ENCODE measurements at places on chromosomes 6 and 20. TPM values are rescaled to one million over a fixed set of nuclear protein-coding genes. Genes with fewer than 3 reads are reported as not detected.

The KCNQ2 gene
- polyA plus RNA-seq: not detected

- DNase-seq: peak; percentile 90
Measured at GRCh38 chr6:42197555-42198362, 3.0 kb upstream of the GUCA1B start.

The PKHD1 gene
- not detected for polyA plus RNA-seq

- peak; percentile 62 for DNase-seq
Measured at GRCh38 chr20:44215125-44215524, 4.6 kb upstream of the OSER1 start.

DNA sequence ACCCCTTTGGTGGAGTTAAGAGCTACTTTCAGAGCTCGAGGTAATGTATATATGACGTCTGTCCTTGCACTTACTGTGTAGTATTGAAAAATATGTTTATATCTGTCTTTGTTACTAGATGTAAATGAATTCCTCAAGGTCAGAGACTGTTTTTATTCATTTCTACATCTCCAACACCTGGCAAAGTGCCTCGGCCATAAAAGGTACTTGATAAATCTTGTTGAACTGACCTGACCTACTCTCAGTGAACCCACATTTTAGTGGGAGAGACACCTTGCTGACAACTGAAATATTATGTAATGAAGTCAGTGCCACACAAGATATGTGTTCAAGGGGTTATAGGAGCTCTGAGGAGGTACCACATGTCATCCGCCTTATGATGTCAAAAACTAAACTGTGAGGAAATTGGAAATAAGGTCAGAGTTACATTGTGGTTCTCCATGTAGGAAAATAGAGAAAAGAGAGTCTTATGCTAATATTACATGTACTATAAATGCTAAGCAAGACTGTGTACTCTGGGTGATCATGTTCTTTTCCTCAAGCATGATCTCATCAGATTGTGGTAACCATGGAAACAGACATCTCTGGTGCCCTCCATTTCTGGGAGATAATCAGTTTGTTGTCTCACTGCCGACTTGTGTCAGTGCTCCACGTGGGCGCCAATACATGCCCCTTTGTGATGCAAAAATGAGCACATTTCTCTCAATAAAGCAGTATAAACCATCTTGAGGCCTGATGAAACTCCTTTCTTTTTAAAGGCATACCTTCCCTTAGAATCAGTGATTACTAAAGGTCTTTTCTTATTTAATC lies 5.7 kb upstream of the TMEM30A start:
- no peak for DNase-seq

DNA sequence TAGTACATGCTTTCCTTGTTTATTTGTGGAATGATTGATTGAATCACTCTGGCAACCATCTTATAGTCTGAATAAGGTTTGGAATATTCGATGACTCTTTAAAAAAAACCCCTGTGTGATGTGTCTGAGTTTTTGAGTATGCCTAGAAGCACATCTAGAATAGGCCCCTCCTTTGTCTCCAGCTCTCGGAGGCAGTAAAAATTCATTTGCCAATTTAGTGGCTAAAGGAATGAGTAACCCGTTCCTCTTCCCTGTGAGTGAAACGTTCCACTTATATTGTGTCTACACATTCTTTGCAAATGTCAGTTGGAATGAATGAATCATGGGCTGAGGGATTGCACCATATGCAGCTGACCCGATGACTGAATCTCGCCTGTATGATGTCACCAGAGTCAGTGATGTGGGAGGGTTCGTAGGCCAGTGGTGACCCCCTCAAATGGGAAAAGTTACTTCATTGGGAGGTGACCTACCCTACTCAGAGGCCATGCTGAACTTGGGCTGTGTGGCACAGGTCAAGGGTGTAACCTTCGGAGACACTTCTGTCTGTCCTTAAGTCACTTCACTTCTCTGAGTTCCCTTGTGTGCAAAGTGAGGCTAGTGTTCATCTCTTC lies 21.6 kb downstream of the MOCS3 start:
- peak; percentile 100 for DNase-seq

The ITPR3 gene
- polyA plus RNA-seq: 4.1 TPM

DNA sequence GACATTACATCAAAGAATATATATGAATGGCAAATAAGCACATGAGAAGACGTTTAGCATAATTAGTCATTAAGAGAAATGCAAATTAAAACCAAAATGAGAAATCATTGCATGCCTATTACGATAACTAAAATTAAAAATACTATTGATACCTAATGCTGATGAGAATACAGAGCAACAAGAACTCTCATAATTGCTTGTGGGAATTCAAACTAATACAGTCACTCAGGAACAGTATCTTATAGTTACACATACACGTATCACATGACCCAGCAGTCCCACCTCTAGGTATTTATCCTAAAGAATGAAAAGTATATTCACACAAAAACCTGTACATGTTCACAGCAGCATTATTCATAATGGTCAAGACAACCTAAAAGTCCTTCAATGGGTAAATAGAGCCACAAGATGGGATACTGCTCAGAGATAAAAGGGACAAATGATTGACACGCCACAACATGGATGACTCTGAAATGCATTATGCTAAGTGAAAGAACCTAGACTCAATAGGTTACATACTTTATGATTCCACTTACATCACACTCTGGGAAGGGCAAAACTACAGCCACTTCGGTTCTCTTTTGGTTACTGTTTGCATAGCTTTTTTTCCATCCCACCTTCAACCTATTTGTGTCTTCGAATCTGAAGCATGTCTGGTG lies 16.4 kb downstream of the CPXM1 start:
- DNase-seq: no peak

The MRPS10 gene
- polyA plus RNA-seq: 24.0 TPM

DNA sequence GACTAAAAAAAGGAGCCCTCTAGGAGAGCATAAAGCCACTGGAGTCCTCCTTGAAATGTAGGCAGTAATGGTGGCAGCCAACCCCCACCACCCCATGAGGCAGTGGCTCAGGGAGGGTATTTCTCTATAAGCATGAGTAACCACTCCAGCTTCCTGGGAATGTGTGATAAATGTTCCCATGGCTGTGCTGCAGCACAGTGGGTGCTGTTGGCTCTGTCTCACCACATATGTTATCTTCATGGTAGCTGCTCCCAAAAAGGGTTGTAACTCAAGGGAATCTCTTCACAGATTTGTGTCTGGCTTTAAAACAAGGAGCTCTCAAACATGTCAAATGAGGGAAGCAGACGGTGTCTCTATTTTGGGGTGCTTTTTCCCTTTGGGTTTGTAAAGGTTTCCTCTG lies 7.5 kb upstream of the PHACTR1 start:
- no peak for DNase-seq

DNA sequence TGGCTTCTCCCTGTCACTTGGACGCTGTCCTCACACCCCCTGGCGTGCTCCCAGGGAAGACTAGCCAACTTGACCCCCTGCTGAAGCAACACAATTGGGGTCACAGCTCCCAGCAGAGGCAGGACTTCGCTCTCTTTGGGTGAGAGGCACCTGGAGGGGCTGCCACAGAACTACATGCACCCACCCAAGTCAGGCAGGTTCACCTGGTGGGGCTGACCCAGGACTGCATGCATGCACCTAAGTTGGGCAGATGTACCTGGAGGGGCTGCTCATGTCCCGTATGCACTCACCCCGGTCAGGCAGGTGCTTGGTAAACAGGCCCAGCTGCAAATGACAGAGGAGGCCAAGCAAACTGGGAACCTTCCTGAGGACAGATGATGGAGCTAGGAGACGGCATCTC lies 154.3 kb upstream of the RPS6KA2 start:
- no peak for DNase-seq

The RBPJL gene
- not detected for polyA plus RNA-seq

The MAPK13 gene
- polyA plus RNA-seq: 2.8 TPM

GRCh38 chr20:3101737-3102574 lies 17.4 kb upstream of the AVP start:
- no peak for DNase-seq

DNA sequence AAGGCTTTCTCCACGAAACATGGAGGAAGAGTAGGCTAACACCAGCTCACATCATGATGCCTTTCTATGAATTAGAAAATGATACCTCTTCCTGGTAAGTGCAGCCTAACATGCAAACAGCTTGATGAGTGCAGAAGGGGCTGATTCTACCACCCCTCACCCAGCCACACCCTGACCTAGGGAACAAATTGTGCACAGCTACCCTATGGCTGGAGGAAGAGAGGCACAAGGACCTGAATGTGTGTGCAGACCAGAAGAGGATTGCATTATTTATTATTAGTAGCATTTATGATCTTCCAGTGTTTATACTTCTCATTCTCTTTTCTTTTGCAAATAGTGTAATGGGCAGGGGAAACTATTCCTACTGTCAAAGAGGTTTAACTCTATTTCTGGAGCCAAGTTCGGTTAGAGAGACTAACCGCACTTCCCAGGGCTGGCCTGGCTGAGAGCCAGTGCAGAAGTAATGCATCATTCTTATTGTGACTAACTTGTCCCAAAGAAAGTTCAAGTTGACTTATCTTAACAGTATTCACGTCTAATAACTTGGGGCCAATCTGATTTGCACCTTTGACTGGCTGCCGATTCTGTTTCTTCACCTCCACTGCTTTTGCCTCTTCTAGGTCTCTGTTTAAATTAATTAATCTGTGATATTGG lies 237.5 kb downstream of the CD83 start:
- peak; percentile 88 for DNase-seq

DNA sequence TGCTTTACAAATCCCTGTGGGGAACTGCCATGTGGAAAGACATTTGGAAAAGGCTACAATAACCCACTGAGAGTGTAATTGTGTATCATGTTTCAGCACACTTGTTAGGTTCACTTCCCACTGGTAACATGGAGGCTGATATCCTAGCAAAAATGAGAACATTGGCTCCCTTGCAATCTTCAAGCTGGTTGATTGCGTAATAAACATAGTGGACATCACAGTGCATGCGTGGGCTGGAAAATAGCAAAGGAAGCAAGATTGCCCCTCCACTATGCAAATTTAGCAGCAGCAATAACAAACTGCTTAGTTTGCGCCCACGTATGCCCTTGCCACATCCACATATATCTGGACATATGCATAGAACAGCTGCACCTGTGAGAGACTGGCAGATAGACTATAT lies 410.2 kb downstream of the MEI4 start:
- no peak for DNase-seq

DNA sequence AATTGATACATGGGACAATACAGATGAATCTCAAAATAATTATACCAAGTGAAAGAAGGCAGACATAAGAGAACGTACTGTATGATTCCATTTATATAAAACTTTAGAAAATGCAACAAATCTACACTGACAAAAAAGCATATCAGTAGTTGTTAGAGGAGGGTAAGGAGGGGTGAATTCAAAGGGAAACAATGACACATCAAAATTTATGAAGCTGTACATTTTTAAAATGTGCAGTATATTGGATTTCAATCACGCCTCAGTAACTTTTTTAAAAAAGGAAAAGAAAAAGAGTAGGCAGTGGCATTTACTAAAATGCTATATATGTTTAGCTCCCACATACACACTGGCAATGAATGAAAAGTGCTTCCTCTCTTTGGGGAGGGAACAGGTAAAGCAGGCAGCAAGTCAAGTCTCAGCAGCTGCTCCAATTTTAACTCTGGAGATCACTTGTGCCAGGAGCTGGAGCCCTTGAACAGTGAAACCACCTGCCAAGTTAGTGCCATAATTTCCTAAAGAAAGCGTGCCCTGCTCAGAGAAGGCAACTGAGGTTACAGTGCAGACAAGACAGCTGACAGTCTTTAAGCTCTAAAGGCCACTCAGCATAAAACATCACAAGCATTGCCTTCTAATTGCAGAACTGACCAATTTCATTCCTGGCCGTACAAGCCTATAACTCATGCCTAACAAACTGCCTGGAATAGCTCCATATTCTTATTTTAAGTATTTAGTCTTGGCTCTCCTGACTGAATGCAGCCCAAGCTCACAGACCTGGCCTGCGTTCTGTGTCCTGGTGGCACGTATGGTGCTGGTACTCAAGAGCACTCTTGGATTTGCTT lies 10.9 kb downstream of the FKBP1A start:
- peak; percentile 63 for DNase-seq

DNA sequence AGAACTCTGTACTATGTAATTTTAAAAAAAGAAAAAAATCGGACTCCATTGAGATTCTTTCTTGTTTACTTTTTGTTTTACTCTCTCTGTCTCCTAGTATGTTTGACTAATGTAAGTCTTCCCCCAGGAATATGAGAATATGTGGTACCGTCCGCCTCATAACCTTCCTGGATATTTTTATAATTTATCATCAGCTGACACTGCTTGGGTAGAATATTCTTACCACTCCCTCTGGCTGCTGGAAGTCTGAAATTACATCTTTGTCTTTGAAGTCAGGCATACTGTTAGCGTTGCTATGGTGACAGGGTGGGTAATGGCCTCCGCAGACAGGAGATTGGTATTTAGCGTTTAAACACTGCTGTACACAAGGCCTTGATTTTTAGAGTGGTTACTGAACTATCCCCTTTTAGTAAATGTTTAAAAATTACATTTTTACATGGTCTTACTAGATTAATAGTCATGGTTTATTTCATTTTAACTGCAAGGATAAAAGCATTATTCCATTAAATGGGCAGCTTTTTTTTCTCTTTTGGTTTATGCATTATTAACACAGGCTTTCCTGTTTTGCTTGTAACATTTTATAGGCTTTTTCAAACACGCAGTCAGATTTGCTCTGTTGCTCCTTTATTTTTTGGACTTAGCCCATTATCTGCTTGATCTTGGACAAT lies 176.4 kb downstream of the ARID1B start:
- DNase-seq: peak; percentile 99

DNA sequence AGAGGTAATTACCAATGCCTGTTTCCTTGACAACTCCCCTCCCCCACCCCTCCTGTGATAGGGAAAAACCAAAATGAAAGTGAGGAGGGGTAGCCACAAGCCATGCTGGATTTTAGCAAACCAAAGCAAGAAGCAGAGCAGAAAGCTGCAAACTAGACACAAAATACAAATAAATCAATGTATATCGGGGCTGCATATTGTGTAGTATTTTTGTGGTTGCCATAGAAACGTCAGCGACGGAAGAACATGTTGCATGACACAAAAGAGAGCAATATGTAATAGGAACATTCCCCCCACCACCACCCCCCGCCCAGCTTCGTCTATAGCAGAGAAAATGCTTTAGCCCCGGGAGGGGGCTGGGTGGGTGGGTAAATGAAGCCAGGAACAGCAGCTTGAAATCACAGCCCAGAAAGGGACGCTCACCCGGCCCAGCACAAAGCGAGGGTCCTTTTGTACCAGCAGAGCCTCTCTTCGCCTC lies 548 bp downstream of the AGPAT4 start:
- DNase-seq: peak; percentile 48

GRCh38 chr6:33312361-33313104 lies 1.3 kb downstream of the TAPBP start:
- DNase-seq: peak; percentile 64

Measured in IMR-90 (cell line).